ENCODE measurements at places on chromosomes 3 and 15.
A peak's percentile ranks its signal among the peaks of the same experiment; 100 is the strongest.

- DNase-seq: no peak
Observed at GRCh38 chr3:104596054-104596453, 770.7 kb upstream of the ALCAM start.

DNA sequence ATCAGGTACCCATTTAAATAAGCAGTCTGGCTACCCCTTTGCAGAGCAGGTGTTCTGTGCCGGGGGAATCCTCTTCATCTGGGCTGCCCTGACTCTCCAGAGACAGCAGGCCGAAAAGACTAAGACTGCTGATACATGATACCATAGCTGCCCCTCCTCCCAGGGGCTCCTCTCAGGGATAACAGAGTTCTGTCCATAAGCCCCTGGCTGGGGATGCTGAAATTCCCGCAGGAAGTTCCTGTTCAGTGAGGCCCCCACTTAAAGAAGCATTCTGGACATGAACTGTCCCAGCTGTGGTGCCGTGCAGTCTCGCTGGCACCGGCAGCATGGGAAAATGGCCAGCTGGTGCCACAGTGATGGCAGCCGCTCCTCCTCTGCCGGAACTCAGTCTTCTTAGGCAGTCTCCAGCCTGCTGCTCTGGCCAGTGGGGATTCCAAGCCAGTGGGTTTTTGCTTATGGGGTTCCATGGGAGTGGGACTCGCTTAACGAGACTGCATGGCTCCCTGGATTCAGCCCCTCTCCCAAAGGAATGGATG, 1026.2 kb downstream of the NAALADL2 start:
- DNase-seq: no peak

GRCh38 chr3:13091898-13092611, 18.8 kb upstream of the IQSEC1 start:
- DNase-seq: peak; percentile 59

- peak; percentile 25 for DNase-seq
Observed at GRCh38 chr15:101675796-101676582, 23.8 kb upstream of the TM2D3 start.

DNA sequence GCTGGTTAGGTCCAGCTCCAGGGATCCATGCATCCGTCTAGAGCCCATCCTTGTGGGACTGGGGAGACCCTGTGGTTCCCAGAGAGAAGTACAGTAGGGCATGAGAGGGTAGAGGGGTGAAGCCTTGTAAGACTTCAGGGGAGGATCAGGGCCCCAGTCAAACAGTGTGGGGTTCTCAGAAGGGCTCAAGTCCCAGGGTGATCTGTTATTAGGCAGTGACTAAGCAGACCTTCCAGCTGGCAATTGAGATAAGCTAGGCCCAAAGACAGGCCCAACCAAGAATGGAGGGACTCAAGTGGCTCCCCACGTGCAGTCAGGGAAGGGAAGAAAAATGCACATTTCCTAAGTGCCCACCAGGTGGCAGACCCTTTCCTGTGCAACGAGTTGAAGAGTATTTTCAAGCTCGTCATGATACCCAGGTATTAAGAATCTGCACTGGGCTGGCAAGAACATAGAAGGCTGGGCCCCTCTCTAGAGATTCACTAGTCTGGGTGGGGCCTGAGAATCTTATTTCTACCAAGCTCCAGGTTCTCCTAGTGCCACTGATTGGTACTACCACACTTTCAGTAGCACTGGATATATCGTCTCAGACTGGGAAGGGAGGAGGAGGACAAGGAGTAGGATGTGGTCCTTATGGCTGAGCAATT, 240.8 kb downstream of the NR1D2 start:
- peak; percentile 67 for DNase-seq
